Stimulated activated CD4-positive, alpha-beta T cell treated with anti-CD3 and anti-CD28 coated beads, Interleukin-1b, Interleukin-23, amount 100 ng/mL, for 1 hour (primary cell): ENCODE measurements at places on chromosomes 3 and 15.

- no peak for DNase-seq
These were observed 22.2 kb upstream of the IGF1R start for GRCh38 chr15:98626153-98626552.

- peak; percentile 80 for DNase-seq
These were observed 632 bp upstream of the CRELD1 start for GRCh38 chr3:9932843-9933560.

- no peak for DNase-seq
These were observed 4.3 kb upstream of the UBE2E2 start for GRCh38 chr3:23198801-23199200.

DNA sequence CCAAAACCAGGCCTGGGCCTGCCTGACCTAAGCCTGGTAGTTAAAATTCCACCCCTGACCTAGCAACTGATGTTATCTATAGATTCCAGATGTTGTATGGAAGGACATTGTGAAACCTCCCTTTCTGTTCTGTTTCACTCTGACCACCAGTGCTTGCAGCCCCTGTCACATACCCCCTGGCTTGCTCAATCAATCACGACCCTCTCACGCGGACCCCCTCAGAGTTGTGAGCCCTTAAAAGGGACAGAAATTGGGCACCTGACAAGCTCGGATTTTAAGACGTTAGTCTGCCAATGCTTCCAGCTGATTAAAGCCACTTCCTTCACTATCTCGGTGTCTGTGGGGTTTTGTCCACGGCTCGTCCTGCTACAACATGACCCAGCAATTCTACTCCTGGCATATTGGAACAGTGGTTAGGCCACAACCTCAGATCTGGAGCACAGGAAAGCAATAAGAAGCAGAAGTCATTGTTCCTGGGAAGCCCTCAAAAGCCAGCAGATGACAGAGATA lies 36.7 kb upstream of the LHFPL4 start:
- DNase-seq: no peak

GRCh38 chr3:44862226-44862637 lies 520 bp downstream of the TMEM42 start:
- no peak for DNase-seq

GRCh38 chr3:9951962-9952805 lies at the start of gene PRRT3:
PRRT3 (minus strand) TSS chr3:9952408; CDS start chr3:9950115, 2,293 bp downstream.
- DNase-seq: no peak

- no peak for DNase-seq
These were observed 82.8 kb downstream of the FAIM start for GRCh38 chr3:138691351-138691750.

- DNase-seq: no peak
These were observed 55.6 kb upstream of the ADGRG7 start for GRCh38 chr3:100553618-100554372.

DNA sequence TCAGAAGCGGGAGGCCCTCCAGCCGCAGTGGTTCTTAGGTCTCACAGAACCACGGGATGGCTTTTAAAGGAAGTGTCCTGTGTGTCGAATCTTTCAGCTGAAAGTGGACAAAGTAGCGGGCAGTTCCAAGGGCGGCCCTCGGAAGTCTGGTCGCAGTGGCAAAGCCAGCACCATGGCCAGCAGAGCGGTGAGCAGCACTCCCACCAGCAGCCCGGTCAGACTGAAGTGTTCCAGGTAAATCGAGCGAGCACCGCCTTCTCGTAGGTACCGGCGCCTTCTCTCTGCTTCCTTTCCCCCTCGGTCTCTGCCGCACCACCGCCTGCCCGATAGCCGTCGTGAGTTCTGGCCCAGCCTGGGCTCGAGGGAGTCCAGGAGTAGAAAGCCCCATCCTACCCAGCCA lies 103.6 kb upstream of the ABHD17C start:
- no peak for DNase-seq

GRCh38 chr15:71048913-71049675 lies 66.2 kb upstream of the THSD4 start:
- no peak for DNase-seq

DNA sequence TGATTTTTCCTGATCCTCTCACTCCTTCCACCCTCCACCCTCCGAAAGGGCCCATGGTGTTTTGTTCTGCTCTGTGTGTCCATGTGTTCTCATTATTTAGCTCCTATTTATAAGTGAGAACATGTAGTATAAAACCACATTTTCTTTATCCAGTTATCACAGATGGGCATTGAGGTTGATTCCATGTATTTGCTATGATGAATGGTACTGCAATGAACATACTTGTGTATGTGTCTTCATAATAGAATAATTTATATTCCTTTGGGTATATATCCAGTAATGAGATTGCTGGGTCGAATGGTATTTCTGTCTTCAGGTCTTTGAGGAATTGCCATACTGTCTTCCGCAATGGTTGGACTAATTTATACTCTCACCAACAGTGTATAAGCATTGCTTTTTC lies 126.0 kb downstream of the IMPG2 start:
- DNase-seq: no peak

- no peak for DNase-seq
These were observed 844.6 kb upstream of the ROBO1 start for GRCh38 chr3:80612366-80612765.

DNA sequence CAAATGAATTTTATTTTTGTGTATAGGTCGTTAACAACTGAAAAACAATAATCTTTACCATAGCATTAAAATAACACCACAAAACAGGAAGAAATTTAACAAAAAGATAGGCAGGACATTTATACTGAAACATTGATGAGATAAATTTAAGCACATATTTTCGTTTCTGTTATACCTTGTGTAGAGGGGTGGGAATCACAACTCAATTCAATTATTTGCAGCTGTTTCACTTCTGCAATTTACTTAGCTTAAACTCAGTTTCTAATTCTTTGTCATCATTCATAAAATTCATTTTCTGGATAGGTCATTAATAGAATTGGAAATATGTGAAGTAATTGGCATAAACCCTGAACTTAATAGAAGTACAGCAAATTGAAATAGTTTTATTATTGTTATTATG lies 42.3 kb downstream of the TP63 start:
- no peak for DNase-seq

GRCh38 chr15:29132735-29133181 lies 136.9 kb downstream of the NSMCE3 start:
- no peak for DNase-seq

- DNase-seq: no peak
These were observed 6.2 kb downstream of the TSPAN3 start for GRCh38 chr15:77064539-77065308.

DNA sequence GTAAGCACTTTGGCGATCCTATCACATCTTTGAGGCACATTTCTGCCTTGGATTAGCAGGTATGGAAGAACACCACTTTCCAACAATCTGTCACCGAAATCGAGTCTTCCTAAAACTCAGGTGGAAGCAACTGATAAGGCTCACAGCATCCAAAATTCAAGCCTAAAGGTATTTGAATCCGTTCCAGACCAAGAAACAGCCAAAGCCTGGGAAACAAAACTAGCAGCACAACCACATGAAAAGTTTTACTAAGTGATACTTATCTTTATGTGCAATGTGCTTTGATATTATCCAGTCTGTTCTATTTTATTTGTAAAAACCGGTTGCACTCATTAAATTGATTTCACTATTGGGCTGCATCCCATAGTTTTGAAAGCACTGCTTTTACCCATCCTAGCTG lies 40.5 kb upstream of the FAM174B start:
- no peak for DNase-seq

DNA sequence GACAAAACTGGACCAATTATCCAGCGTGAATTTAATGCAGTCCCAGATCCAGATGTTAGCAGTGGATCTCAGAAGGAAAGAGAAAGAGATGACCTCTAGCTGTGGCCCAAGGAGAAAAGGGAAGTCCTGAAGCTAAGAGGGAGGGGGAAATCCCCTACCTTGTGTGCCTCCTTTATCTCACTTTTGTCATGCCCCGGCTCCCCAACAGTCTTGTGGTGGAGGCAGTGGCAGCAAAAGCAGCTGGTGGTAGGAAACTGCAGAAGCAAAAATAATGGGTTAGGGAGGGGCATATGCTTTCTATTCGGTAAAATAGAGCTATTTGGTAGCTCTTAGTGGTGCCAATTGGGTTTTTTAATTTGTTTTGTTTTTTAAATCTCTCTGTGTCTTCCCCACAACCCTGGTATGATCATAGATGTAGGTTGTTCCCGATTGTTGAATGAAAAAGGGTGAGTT lies 56.5 kb downstream of the MCTP2 start:
- DNase-seq: no peak

- DNase-seq: no peak
These were observed 1.6 kb upstream of the RNU6-1 start for GRCh38 chr15:67841513-67841762.

- no peak for DNase-seq
These were observed 3.7 kb downstream of the SORD start for GRCh38 chr15:45026651-45027190.

DNA sequence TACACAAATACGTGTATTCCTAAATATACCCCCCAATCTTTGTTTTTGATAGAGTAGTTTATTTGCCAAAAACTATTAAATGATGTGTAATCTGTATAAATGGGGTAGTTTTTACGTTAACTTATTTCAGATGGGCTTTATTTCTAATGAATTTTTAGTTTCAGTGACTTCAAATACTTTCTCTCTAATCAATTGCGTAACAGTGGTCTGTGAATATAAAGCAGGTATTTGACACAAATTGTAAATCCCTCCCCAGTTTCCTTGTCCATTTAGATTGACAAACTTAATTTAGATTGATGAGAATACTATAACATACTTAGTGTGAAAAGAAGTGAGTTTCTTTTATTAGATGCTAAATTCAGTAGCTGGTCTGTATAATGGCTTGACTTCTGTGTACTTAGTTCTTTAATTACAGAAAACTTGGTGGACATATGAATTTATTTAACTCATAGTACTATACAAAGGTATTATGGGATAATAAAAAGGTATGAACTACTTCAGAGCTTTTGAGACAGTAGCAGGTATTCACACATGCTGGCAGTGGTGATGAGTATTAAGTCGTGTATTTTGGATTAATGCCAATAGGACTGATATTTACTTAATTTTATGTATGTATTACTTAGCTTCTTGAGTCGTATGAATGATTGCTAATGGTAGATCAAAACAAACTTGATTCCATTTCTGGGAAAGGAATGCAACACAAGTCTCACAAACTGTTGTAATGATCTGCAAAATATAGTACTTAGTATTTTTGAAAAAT lies 81.6 kb downstream of the STT3B start:
- no peak for DNase-seq

GRCh38 chr3:110593749-110594148 lies 477.9 kb upstream of the NECTIN3 start:
- no peak for DNase-seq

DNA sequence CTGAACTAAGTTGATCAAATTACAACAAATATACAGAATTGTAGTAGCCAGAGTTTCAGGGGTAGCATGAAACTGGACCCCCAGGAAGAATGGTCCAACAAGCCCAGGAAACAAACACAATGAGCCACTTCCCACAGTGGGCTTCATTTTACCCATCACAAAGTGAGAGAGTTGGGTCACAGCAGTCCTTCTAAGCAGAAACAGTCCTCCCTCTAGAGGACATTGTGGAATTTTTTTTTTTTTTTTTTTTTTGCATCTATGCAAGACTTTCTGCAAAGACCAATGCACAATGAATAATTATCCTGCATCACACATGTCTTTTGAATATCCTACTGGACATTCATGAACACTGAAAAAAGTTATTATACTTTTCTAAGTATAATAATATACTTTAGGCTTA lies 73.8 kb upstream of the ATP13A5 start:
- DNase-seq: no peak

DNA sequence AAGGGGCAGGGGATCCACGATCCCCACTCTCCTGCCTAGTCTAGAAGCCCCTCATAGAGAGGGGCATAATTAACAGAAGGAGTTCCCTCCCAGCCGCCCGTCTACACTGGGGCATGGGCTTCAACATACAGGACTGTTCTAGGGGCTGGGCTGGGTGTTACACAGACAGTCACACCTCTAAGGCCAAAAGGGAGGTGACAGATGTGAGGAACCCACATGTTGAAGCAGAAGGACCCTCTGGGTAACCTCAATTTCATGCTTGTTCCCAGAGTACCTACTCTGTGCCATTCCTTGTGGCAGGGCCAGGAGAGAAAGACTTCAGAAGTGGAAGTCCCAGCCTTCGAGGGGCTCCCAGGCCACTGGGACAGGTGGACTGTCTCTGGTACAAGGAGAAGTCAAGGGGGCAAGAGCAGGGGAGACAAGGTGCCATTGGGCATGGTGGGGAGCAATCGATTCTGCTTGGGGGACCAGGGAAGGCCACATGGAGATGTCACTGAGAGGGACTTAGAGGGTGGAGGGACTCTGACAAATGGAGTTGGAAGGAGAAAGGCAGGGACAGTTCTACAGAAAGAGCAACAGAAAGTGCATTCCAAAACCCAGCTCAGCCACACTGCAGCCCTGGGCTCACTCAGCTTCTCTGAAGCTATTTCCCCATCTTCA lies 71.3 kb downstream of the CPN2 start:
- DNase-seq: no peak

DNA sequence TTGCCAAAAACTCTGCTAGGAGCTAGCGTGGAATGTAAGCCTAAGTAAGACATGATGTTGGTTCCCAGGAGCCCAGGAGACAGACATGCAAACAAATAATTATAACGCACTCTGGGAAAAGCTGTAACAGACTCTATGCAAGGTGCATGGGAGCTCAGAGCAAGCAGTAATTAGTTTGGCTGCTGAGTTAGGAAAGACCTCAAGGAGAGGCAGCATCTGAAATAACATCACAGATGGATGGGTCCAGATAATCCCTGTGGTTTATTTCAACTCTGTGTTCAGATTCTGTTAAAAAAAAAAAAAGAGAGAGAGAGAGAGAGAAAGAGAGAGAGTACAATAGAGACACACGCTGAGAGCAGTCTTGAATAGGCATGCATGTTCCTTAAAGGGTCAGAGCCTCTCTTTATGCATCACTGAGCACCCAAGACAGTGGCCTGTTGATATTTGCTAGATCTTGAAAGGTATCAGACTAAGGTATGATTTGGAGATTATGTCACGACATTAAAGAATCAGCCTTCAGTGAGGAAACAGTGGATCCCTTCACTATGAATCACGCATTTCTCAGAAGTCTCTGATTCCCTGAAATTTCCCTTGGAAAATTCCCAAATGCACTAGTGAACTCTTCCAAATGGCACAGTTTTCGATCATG lies 124.4 kb upstream of the LIPC start:
- DNase-seq: no peak
